ENCODE measurements at places on chromosomes 11 and 22.
A peak's percentile ranks its signal among the peaks of the same experiment; 100 is the strongest.

DNA sequence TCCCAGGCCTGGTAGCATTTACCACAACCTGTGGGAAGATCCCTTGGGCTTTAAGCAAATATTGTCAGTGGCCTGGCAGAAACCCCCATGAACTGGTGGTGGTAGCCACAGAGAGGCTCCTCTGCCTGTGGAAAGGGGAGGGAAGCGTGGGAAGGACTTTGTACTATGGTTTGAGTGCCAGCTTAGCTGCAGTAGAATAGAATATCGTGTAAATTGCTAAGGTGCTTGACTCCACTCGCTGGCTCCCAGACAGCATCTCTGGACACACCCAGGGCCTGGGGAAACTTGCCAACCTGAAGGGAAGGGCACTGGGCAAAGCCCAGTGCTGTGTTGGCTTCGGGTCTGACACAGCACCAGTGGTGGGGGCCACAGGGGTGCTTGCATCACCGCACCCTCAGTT, 52.6 kb downstream of the XRRA1 start:
- DNase-seq, result no peak

- DNase-seq, result peak; percentile 40
These were observed 7.0 kb upstream of the DDX17 start for GRCh38 chr22:38513063-38513462.

DNA sequence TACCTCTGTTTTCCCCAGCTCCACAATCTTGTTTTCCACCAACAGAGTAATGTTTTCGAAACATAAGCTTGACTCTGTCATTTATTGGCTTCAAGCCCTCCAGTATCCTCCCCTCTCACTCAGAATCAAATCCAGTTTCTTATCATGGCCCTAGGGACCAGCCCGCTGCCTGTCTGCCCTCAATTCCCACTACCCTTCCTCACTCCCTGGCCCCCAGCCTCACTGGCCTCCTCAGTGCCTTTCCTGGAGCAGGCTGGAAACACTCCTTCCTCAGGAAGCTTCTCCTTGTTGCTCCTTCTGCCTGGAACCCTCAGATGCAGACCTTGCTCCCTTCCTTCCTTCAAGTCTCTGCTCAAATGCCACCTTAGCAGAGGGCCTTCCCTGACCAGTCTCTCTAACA, 3.9 kb downstream of the POLD4 start:
- no peak for DNase-seq

DNA sequence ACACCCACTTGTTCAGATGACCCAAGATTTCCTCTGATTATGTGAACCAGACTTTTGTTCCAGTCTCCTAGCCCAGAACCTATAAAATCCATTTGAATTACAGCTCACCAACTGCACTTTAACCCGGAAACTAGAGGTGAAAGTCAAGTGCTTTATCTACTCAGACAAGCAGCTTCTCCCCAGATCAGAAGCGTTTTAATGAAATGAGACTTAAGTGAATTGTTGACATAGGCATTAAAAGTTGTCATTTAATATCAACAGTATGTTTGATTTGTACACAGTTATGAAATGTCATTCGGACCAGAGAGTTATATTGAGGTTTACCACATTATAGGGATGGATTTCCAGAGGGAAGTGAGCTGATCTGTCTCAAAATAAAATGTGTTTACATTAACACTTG, 52.0 kb downstream of the CADM1 start:
- DNase-seq, result no peak

- DNase-seq, result no peak
These were observed 507.4 kb downstream of the METTL15 start for GRCh38 chr11:28615542-28615941.

DNA sequence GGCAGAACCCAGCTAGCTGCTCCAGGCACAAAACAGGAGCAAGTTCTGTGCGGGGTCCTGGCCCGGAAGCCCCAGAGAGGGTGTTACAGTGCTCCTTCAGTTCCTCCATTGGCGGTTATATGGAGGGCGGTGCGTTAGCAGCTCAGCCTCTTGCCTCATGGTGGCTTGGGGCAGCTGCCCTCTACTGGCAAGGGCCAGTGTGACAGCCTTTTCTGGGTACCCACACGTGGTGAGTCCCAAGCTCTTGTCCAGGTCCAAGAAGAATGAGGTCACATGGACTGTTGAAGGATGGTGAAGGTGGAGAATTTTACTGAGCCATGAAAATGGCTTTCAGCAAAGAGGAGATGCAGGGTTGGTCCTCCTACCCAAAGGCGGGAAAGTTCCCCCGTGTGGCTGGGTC, 100.5 kb downstream of the WT1 start:
- DNase-seq, result peak; percentile 35

GRCh38 chr22:19809741-19810140, 44.9 kb downstream of the GNB1L start:
- no peak for DNase-seq

- DNase-seq, result no peak
These were observed 3.2 kb upstream of the PRR5 start for GRCh38 chr22:44698531-44699421.

DNA sequence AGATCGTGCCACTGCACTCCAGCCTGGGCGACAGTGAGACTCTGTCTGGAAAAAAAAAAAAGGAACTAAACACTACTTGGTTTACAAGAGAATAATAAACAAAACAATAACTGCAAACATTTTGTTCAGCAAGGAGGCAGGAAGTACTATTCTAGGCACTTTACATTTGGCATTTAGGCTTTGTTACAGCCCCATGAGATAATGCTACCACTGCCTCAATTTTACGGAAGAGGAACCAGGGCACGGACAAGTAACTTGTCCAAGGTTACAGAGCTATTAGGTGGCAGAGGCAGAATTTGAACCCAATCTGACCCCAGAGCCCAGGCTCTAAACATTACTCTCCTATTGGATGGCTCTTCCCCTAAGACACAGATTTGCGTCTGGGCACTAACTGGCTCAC, 108.7 kb upstream of the AKIP1 start:
- DNase-seq, result no peak

GRCh38 chr11:122229078-122229477, 113.1 kb upstream of the BLID start:
- no peak for DNase-seq

GRCh38 chr22:25746012-25746373, 4.0 kb downstream of the MYO18B start:
- DNase-seq, result no peak

- DNase-seq, result peak; percentile 31
These were observed 36.6 kb downstream of the GAS2 start for GRCh38 chr11:22703040-22703439.

DNA sequence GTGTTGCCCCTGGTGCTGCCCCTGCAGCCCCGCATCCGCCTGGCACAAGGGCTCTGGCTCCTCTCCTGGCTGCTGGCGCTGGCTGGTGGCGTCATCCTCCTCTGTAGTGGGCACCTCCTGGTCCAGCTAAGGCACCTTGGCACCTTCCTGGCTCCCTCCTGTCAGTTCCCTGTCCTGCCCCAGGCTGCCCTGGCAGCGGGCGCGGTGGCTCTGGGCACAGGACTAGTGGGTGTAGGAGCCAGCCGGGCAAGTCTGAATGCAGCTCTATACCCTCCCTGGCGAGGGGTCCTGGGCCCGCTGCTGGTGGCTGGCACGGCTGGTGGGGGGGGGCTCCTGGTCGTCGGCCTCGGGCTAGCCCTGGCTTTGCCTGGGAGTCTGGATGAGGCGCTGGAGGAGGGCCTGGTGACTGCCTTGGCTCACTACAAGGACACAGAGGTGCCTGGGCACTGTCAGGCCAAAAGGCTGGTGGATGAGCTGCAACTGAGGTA, 278 bp downstream of the ROM1 start:
- DNase-seq, result no peak

GRCh38 chr11:128741916-128742315, 48.0 kb downstream of the FLI1 start:
- DNase-seq, result no peak

DNA sequence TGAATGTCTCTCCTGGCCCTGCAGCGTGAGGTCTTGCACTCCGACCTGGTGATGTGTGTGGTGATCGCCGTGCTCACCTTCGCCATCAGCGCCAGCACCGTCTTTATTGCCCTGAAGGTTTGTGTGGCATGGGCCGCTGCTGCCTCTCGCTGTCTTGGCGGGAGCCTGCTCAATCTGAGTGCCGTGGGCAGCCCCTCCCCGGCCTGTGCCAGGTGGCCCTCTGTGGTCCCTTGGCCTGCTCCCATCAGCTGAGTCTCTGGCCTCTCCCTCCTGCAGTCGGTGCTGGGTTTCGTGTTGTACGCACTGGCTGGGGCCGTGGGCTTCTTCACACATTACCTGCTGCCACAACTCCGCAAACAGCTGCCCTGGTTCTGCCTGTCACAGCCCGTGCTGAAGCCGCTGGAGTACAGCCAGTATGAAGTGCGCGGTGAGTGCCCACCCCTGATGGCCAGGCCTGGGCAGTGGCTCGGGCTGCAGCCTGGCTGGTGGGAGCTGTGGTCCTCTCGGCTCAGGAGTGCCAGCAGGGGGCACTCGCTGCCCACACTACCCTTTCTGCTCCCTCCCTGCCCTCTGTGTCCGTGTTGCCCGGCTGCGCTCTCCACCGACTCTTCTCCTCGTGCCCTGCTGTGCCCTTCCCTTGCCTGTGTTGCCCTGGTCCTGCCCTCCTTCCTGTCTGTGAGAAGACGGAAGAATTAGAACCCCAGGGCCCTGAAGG, 10.2 kb downstream of the PCNX3 start:
- DNase-seq, result peak; percentile 39

DNA sequence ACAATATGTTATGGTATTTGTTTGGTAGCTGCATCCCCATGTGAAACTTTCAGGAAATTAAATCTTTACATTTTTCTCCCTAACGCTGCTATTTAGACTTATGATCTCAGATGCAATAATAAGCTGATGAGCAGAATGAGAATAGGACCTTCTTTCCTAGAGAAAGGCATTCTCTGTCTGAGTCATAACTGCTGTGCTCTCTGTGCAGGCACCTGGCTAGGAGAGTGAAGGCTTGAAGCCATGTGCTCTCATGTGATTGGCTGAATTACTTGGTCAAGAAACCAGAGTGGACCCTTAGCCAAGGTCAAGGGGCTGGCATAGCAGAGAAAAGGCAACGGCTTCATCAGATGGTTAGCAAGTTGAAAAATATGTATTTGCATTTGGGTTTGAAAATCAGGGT, 185.0 kb downstream of the ADAMTS15 start:
- no peak for DNase-seq

GRCh38 chr11:57484141-57484710, 23.9 kb downstream of the RTN4RL2 start:
- DNase-seq, result no peak

DNA sequence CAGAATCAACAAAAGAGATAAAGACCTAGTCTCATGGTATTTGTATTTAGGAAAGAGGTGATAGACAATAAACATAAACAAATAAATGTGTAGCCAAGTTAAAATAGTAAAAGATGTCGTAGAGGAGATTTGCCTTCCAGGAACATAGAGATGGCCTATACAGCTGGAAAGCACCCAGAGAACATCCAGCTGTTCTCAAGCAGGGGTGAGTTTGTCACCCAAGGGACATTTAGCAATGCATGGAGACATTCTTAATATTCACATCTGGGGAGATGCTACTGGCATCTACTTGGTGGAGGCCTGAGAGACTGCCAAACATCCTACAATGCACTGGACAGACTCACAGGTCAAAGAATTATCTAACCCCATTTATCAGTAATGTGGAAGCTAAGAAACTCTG, 88.3 kb downstream of the C11orf87 start:
- DNase-seq, result no peak

GRCh38 chr22:46289244-46289891, 7.3 kb upstream of the GTSE1 start:
- no peak for DNase-seq

- no peak for DNase-seq
These were observed 3.8 kb downstream of the ALKBH8 start for GRCh38 chr11:107561688-107562087.

- no peak for DNase-seq
These were observed 588.9 kb downstream of the ETS1 start for GRCh38 chr11:127998421-127998820.

DNA sequence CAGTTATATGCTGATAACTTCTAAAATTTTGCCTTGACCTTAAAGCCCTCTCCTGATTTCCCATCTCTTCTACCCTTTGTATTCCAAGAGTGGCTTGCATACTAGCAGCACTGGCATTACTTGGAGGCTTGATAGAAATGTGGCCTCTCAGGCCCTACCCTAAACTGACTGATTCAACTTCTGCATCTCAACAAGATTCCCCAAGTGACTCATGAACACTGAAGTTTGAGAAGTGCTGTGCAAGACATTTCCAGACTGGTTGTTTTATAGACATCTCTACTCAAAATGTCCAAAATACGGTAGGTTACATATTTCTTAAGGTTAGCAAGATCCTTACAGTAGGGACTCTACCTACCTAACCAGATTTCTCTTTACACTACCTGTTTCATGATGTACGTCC, 48.6 kb downstream of the SESN3 start:
- no peak for DNase-seq

GRCh38 chr11:1271002-1271401, 38.4 kb downstream of the TOLLIP start:
- no peak for DNase-seq

DNA sequence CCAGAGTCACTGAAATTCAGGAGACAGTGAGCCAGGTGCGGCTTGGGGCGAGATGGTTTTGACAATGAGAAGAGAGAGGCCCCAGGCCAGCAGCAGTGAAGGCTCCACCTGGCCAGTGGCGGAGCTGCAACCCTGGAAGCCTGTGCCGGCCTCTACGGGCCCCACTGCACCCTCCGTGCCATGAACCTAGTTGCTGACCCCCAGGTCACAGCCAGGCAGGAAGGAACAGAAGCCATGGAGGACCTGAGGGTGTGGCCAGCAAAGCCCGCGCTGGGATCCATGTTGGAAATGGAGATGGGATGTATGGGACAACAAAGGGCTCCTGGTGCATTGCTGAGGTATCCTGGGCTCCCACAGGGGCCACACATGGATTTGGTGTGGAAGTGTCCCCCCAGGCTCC, 1528.5 kb downstream of the BRD1 start:
- no peak for DNase-seq

GRCh38 chr11:46294365-46295309, 17.2 kb downstream of the CREB3L1 start:
- no peak for DNase-seq

DNA sequence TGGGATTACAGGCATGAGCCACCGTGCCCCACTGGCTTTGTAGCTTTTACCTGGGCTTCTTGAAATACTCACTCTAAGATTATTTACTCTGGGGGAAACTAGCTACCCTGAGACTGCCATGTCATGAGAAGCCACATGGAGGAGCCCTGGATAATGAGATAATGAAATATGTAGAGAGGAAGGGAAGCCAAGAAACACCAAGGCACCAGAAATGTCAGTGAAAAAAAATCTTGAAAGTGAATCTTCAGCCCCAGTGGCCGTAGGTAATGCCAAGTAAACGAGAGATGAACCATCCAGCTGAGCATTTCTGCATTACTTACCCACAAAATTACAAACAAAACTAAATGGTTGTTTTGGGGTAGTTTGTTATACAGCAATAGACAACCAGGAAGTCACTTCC, 125.6 kb downstream of the APIP start:
- no peak for DNase-seq

GRCh38 chr11:12411806-12412727, 34.7 kb downstream of the PARVA start:
- peak; percentile 33 for DNase-seq

- no peak for DNase-seq
These were observed 619.1 kb downstream of the METTL15 start for GRCh38 chr11:28727254-28727653.

Measured in stimulated activated CD4-positive, alpha-beta T cell treated with anti-CD3 and anti-CD28 coated beads, Interleukin-1b, Interleukin-23, amount 100 ng/mL, for 48 hours (primary cell).